ENCODE measurements at places on chromosomes 6 and 20. TPM values are rescaled to one million over a fixed set of nuclear protein-coding genes. Genes with fewer than 3 reads are reported as not detected.

The MRAP2 gene
- not detected for polyA plus RNA-seq

The ASIP gene
- polyA plus RNA-seq: not detected

GRCh38 chr6:70956451-70957283 is at the start of gene B3GAT2:
Gene B3GAT2 (minus strand): TSS chr6:70957060. CDS start chr6:70956429, 631 bp downstream.
- H3K4me1 ChIP-seq: peaks cover 16% of the 10 kb centered on the region
- H3K36me3 ChIP-seq: no peaks in the 10 kb centered on the region
- H3K27me3 ChIP-seq: peaks cover 82% of the 10 kb centered on the region
- H3K4me3 ChIP-seq: peak within 1 kb of the TSS; percentile 12
- no peak within 1 kb of the TSS for H3K27ac ChIP-seq
- DNase-seq: no peak

- no peak overlapping the region for H3K4me3 ChIP-seq
- no peak overlapping the region for H3K27ac ChIP-seq
- peaks cover 4% of the 10 kb centered on the region for H3K36me3 ChIP-seq
- no peaks in the 10 kb centered on the region for H3K27me3 ChIP-seq
Observed at GRCh38 chr6:97215157-97215769, 67.8 kb downstream of the MMS22L start.

GRCh38 chr6:106770081-106770480 is 140.7 kb downstream of the QRSL1 start:
- DNase-seq: no peak
- no peaks in the 10 kb centered on the region for H3K27me3 ChIP-seq
- no peaks in the 10 kb centered on the region for H3K36me3 ChIP-seq
- no peak overlapping the region for H3K4me3 ChIP-seq
- H3K4me1 ChIP-seq: no peaks in the 10 kb centered on the region
- H3K27ac ChIP-seq: no peak overlapping the region

DNA sequence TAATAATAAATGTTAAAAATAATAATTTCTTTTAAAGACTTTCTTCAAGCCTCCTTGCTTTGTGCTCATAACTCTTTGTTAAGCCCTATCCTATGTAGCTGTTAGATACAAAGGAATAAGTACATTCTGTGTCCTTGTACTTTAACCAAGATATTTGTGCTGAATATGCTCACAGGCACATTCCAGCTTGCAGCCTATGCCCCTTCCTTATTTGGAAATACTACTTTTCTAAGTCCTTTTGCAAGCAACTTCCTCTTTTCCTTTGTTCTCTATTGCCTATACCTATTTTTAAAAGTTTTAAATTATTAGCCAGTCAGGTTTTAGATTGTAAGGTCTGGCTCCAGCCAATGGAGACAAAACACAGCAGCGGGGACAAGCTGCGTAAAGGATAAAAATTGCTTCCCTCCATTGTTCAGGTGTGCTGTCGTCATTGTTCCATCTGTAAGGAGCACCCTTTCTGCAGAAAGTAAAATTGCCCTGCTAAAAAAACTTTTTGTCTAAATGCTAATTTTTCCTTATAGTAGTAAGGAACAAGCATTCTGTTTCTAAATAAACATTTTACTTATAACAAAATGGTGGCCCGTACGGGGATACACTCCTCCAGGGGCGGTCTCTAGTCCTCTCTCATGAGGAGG is 80.2 kb downstream of the SYTL3 start:
- H3K27me3 ChIP-seq: no peaks in the 10 kb centered on the region
- no peak overlapping the region for H3K4me3 ChIP-seq
- H3K27ac ChIP-seq: no peak overlapping the region
- no peak for DNase-seq
- H3K4me1 ChIP-seq: no peaks in the 10 kb centered on the region

The ELOVL2 gene
- polyA plus RNA-seq: not detected

GRCh38 chr6:113414511-113414910 is 442.6 kb upstream of the MARCKS start:
- no peak overlapping the region for H3K27ac ChIP-seq
- peaks cover 23% of the 10 kb centered on the region for H3K4me1 ChIP-seq
- no peak for DNase-seq

All from CD14-positive monocyte (primary cell).